ENCODE measurements at places on chromosomes 7 and 10.

DNA sequence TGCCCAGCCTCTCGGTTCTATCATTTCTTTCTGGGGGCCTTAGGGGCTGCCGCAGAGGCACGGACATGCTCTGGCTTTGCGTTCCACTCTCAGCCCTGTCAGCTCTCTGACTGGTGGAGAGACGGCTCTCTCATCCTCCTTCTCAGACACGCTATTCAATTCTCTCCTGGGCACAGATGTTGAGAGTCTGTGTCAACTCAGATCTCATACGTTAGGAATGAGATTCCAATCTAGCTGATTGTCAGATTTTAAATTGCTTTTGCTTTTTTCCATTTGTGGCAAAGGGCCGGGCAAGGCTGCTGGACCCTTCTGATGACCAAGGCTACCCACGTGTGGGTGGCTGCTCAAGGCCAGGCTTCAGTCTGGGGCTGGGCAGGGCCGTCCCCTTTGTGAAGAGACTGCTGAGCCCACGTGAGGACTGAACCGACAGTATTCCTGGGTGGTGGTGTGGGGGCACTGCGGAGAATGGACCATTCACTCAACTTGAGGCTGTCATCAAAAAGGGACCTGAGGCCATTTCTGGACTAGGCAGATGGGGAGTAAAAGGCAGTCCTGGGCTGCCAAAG, 71.5 kb downstream of the CLEC2L start:
- no peak for DNase-seq

GRCh38 chr10:104122225-104123107, 495 bp downstream of the SFR1 start:
- peak; percentile 54 for DNase-seq

DNA sequence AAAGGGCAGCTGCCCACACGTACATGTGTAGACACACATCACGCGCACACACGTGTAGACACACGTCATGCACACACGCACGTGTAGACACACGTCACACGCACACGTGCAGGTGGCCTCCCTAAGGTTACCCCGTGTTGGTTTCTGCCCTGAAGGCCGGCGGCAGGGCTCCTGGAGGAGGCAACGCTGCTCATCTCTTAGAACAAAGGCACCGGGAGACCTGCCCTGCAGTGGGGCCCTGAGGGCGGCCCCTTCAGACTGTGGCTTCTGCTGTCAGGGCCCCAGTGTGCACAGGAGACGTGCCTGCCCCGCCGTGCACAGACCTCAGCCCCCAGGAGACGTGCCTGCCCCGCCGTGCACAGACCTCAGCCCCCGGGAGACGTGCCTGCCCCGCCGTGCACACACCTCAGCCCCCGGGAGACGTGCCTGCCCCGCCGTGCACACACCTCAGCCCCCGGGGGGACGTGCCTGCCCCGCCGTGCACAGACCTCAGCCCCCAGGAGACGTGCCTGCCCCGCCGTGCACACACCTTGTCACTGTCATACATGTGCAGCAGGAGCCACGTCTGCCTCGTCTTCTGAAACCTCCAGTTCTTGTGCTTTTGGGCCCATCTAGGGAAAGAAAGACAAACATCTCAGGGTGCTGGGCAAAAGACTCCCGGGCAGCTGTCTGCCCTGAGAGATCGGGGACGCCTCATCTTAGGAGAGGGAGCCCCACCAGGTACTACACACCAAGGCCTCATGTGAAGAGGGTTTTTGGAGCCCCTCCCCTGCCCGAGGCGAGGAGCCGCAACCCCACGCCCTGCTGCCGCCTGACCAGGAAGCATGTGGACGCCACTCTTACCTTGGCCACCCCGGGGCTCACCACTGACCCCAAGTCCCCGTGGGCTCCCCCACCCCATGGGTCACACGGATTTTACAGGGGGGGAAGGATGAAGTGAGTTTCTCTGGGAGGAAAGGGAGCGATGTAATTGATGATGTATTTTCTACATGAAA, 17.3 kb downstream of the CYP2W1 start:
- no peak for DNase-seq

DNA sequence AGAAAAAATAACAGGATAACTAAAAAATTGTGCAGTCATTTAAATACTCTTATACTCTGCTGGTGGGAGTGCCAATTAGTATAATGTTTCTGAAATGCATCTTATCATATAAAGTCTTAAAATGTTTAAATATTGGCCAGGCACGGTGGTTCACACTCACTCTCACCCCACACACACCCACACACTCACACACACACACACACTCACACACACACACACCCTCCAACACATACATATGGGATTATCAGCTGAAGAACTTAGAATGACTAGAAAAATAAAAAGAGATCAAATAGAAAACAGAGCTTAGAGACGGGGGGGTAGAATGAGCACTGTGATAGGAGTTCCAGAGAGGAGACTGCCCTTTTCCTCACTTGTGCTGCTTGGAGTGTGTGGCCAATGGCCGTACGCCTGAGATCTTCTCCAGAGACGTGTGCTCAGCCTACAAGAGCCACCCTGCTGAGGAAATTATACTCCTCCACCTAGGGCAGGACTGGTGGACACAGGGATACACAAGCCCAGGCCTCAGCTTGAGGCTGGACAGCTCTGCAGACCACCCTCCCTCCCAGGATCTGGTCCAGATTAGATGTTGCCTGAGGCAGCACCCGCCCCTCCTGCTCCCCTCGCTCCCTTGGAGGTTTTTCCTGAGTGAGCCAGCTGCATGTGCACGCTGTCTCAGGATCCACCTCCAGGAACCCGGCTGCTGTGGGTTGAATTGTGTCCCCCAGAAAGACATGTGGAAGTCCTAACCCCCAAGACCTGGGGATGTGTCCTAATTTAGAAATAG, 26.5 kb upstream of the PRKAG2 start:
- no peak for DNase-seq

GRCh38 chr7:100366411-100367250, 6.7 kb upstream of the PILRA start:
- no peak for DNase-seq

DNA sequence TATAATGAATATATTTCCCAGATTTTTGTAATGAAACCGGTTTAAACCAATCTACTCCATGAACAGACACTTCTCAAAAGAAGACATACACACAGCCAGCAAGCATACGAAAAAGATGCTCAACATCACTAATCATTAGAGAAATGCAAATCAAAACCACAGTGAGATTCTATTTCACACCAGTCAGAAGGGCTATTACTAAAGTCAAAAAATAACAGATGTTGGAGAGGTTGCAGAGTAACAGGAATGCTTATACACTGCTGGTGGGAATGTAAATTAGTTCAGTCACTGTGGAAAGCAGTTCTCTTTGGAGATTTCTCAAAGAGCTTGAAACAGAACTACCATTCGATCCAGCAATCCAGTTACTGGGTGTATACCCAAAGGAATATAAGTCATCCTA, 240.7 kb downstream of the TSPAN12 start:
- no peak for DNase-seq

- DNase-seq, result no peak
Measured at GRCh38 chr7:114417290-114417689, 2.7 kb downstream of the FOXP2 start.

- DNase-seq, result no peak
Measured at GRCh38 chr10:7626283-7626682, 40.5 kb downstream of the ITIH5 start.

DNA sequence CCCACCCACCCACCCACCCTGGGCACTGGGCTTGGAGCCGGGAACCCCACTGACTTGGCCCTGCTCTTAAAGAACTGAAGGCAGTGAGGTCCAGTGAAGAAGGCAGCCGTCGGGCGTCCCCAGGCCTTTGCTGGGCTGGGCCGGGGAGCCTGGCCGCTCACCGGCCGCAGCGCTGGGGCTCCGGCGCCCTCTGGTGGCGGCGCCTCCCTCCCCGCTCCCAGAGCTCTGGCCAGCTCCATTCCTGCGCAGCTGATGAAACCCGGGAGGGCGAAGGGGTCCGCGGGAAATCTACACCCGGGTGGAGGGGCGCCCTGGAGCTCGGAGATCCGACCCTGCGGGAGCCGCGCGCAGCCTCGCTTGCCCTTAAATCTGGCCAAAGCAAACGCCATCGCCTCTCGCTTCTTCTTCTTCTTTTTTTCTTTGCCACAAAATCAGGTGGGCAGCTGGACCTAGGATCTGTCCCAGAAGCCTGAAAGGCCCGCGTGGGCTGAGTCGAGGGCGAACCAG, 1.7 kb upstream of the CXCL12 start:
- peak; percentile 48 for DNase-seq

GRCh38 chr7:50396856-50397255, 53.3 kb downstream of the FIGNL1 start:
- no peak for DNase-seq

DNA sequence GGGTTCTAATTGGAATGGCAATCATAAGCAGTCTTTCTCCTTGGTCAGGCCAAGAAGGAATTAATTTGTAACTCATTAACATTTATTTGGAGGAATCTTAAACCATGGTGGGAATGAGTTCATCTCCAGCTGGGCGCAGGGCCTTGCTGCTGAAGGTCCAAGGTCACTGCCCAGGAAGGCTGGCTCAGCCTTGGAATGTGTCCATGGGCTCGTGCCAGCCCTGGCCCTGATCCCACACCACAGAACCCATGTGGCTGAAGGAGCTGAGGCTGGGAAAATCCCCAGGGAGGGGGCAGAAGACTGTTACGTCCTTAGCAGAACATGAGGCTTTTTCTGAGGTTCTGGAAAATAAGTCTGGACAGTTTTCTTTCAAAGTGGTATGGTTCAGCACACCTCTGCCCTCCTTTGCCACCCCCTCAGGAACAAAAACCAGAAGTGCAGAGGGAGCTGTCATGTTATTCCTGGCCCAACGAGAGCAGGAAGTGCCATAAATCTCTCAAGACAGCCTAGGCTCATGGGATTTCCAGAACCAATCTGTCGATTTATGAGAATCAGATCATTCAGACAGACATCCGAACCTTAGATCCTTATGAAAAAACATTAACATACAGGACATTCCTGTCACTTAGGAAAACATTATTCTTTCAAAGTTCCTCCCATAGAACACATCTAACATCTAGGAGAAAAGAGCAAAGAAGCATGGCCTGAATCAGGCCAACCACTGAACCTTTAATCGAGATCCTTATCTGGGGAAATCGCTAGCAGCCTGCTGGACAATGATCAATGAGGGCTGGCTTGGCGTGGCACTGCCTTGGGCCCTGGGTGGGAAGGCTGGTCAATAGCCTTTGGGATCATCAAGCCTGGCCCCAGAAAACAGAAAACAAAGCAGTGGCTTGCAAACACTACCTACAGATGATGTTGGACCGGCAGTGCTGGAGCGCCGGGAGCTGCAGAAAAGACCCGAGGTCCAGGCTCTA, 134.3 kb downstream of the TAX1BP1 start:
- DNase-seq, result no peak

GRCh38 chr7:22545529-22545928, 45.5 kb upstream of the STEAP1B start:
- DNase-seq, result no peak

DNA sequence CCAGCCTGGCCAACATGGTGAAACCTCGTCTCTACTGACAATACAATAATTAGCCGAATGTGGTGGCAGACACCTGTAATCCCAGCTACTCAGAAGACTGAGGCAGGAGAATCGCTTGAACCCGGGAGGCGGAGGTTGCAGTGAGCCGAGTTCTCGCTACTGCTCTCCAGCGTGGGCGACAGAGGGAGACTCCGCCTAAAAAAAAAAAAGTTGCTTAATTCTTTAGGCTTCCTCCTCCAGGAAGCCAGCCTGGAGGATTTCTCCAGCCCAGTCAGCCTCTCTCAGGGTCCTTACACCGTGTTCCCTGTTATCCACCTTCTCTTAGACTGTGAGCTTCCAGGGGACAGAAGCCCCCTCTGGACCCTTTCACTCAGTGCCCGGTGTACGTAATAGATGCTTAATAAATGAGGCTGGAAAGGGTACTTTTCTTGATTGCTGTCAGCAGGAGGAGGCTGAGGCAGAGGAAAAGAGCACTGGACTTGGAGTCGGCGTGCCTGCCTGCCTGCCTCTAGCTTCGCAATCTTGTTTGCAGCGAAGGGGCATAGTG, 16.4 kb upstream of the NODAL start:
- no peak for DNase-seq

GRCh38 chr7:107332488-107333269, 137.2 kb upstream of the GPR22 start:
- DNase-seq, result no peak

GRCh38 chr7:111292026-111292470, 201.1 kb downstream of the LRRN3 start:
- no peak for DNase-seq

GRCh38 chr7:96136600-96137239, 185.2 kb downstream of the SLC25A13 start:
- no peak for DNase-seq

All from RKO (cell line).